ENCODE measurements at places on chromosomes 2 and 18.

GRCh38 chr2:158131483-158131912 is 29.8 kb downstream of the UPP2 start:
- DNase-seq, result no peak

- no peak for DNase-seq
These were observed 19.2 kb downstream of the TNS1 start for GRCh38 chr2:217983276-217984233.

DNA sequence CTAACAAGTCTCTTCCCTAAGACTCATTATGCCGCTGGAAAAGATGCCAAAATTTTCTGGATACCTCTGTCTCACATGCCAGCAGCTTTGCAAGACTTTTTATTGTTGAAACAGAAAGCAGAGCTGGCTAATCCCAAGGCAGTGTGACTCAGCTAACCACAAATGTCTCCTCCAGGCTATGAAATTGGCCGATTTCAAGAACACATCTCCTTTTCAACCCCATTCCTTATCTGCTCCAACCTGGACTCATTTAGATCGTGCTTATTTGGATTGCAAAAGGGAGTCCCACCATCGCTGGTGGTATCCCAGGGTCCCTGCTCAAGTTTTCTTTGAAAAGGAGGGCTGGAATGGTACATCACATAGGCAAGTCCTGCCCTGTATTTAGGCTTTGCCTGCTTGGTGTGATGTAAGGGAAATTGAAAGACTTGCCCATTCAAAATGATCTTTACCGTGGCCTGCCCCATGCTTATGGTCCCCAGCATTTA is 26.3 kb downstream of the DHRS9 start:
- DNase-seq, result no peak

- DNase-seq, result no peak
These were observed 131.0 kb upstream of the SRD5A2 start for GRCh38 chr2:31711737-31712136.

- no peak for DNase-seq
These were observed 15.0 kb upstream of the MYO1B start for GRCh38 chr2:191230174-191230573.

DNA sequence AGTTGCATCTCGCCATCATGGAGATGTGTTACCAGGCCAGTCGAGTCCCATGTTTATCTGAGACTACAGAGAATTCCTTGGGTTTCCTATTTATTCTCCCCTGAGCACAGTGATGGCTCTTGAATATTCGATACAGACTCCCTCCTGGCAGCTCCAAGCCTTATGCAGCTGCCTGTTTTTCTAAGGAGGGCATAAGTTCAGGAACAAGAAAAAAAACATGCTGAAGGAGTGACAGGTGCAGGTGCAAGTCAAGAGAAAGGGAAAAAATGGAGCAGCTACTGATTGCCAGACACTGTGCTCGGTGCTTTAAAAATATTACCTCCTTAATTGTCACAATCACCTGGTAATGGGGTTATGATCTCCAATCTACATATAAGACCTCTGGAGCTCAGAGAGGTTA is 177.2 kb upstream of the DPP10 start:
- DNase-seq, result no peak

GRCh38 chr2:222232839-222233238 is 66.0 kb downstream of the PAX3 start:
- DNase-seq, result no peak

DNA sequence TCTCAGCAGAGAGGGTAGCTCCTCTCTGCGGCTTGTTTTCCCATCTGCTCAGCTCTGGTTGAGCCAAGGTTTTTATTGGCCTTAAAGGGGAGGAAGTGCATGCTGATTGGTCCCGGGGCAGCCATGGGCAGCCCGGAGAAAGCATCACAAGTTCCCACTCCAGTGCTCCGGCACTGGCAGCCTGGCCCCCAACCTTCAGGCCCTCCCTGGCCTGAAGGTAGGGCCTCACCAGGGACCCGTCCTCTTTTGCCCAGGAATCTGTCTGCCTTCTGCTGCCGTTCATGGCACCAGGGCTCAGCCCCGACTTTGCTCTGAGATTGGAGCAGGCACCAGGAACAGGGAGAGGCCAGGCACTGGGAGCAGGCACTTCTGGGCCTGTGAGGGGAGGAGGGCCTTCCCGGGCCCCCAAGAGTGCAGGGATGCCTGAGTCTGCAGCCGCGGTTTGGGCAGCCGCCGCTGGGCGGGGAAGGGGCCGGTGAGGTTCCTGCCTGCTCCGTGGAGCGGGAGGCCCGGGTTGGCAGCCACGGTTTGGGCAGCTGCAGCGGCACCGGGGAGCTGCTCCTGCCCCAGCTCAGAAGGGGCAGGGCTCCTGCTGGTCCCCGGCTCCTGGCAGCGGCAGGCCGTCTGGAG is 17.5 kb upstream of the ILKAP start:
- DNase-seq, result no peak

GRCh38 chr2:119453972-119454593 is 22.4 kb downstream of the TMEM37 start:
- DNase-seq, result no peak

DNA sequence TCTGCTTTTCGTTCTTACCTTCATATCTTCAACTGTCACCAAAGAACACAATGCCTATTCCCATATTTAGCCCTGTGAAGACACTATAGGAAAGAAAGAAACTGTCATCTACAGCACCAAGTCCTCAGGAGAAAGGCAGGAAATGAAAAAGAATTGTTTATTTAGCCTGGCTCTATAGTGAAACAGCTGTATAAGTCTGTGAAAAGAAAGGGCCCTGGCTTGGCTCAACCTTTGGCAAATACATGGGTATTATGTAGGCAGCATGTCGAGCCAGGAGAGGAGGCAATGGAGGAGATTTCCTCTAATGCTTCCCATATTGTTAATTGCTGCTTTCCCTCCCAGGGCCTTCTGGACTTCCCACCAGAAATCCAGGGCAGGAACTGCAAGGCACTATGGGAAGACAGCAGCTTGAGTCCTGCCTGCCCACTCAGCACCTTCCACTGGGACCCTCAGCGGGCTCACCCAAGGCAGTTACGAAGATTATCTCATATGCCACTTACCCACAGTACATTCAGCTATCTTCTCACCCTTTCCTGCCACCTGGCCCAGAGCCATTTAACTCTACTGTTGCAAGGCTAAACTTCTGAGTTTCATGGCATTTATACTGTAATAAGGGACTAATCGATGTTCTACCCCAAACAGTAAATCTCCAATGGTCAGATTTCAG is 30.1 kb downstream of the SLC8A1 start:
- DNase-seq, result no peak

- DNase-seq, result no peak
These were observed 2.8 kb downstream of the SYT4 start for GRCh38 chr18:43274526-43274925.

DNA sequence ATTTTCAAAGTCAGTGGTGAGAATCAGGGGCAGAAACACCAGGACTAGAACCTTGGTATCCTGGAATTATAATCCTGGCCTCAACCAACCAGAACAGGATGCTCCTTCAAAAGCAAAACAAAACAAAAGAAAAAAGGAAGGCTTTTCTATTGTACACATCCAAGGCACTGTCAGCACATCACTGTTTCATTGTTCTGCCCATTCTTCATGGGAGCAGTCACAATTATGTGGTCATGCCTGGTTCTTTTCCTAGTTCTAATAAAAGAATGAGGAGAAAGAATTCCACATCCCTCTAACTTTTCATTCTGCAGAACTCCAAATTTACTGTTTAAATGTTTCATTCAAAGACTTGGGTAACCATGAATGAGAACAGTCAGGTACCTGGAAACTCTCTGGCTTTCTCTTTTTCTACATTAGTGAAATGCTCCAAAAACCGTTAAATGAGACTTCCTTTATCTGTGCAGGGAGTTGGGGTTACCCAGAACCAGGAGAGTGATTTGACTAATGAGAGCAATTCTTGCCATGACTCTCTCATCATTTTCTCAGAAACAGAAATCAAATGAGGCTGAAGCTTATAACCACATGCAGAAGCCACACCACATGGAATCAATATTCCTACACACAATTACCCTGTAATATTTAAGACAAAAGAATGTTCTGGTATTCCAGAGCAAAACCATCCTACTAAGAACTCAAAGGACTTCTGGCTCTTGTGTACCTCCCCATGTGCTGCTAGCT is 110.9 kb upstream of the CCDC150 start:
- no peak for DNase-seq

- DNase-seq, result no peak
These were observed 178.5 kb downstream of the DIS3L2 start for GRCh38 chr2:232139786-232140562.

DNA sequence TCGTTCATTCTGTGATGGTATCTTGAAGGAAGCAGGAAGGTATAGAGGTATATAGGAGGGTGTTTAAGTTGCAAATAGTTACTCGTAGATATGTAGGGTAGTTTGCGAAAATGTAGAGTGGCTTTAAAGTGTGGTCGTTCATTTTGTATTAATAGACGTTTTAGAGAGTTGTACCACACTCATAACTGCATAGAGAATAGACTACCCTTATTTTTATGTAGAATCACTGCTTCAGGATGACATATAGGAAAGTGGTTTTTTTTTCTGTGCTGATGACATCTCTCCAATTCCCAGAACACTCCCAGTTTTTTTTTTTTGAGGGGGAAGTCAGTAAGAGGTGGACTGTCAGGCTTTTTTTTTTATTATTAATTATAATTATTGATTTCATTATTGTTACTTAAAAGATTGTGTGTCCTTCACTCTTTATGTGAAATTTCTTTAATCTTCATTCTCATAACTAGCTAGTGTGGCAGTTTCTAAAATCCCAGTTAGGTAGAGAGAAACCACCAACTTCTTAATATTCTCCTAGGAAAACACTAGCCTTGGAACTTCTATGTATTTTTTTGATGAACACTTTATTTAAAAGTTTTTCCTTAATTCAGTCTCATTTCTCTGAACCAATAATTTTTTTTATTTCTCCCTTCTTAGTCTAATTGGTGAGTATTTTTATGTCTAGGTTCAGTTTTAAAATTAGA is 1.5 kb downstream of the ACTR3 start:
- no peak for DNase-seq

DNA sequence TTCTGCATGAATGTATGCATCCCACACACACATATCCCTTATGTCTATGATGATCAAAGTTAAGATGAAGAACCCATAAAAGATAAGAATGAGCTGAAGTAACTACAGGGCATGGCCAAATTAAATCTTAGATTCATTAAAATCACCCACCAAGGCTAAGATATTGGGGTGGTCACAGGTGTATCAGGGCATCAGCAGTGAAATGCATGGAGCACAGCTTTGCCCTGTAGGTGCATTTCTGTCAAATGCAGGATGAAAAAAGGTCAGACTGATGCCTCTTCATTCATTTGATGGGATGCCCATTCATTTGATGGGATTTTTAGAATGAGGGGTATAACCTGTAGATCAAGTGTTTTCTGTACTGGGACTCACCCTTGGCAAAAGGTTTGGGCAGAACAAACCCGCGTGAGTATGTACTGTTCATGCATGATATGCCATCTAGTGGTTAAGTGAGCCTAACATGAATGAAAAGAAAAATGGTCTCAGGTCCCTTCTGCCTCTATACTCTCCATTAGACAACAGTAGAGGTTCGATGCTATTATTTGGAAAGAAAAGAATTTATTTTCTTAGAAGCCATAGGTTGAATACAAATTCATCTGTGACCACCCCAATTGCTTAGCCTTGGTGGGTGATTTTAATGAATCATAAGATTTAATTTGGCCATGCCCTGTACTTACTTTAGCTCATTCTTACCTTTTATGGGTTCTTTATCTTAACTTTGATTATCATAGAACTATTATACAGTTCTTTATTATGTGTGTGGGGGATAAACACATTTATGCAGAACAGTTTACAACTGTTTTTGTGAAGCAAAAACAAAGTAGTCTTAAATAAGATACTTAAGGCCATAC is 43.2 kb upstream of the NOSTRIN start:
- DNase-seq, result no peak
